Astrocyte (in vitro differentiated cells and primary cell): ENCODE measurements at places on chromosomes 7 and 10.

DNA sequence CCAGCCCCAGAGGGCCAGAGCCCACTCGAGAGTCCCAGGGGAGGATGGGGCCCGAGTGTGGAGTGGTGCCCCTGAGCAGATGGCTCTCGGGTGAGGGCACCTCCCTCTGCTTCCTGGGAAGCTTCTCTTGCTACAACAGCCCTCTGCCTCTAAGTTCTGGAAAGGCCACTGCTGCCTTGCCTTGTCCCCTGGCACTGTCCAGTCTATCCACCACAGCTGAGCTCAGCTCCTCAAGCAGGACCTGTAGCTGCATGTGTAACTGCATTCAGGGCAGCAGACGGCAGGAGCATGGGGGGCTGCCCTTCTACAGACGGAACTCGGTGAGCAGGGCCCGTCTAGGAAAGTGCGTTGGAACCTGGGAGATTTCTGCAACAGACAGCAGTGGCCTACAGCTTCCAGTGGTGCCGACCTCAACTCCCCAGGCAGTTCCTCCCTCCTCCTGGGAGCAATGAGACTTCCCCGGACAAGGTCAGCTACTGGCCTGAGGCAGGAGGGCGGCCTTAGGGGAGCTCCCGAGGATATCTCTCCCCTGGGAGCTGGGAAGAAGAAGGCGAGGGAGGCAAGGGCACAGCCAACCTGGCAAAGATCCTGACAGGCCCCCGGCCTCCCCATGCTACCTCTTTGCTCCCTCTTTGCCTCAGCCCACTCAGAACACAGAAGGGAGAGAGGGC is 88.5 kb downstream of the DLG5 start:
- no peak for DNase-seq

DNA sequence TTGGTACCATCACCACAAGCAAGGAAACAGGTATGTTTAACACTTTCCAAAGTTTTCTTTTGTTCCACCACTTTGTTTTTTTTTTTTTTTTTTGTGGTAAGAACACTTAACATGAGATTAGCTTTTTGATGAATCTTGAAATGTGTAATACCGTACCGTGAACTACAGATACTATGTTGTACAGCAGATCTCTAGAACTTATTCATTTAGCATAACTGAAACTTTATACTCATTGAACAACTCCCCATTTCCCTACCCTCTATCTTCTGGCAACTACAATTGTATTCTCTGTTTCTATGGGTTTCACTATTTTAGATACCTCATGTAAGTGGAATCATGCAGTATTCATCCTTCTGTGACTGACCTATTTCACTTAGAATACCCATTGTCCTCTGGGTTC is 162.7 kb upstream of the ITGB1 start:
- no peak for DNase-seq

DNA sequence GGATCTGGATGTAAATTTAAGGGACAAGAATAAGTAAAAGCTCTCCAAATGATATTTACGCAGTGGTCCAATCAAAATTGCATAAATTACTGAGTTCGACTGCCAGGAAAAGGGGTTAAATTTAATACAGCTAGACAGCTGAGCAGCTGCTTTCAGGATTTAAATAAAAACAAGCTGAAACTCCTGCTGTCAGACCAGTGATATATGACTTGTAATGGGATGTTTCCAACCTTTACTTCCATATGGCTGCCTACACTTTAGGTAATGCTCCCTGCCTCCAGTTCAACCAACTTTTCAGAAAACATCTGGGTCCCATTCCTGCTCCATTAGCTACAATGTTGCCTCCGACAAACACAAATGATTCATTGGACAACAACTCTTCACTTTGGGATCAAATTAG is 326.3 kb upstream of the DGKB start:
- no peak for DNase-seq

DNA sequence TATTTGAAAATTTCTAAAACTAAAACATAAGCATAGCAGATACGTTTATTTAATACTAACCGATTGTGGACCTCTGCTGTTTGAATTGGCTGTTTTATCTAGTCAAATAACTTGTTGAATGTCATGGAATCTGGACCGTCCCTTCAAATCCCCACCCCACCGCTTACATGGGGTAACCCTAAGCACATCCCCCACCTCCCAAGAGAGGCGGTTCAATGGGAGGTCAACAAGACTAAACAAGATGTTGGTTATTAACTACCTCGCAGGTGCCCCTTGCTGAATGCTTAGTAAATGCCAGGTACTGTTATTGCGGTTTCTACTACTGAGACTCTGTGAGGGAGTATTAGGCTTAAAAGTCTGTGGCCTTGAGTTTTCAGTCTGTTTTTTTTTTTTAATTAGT is 70.9 kb downstream of the DAGLB start:
- DNase-seq: no peak

- no peak for DNase-seq
These were observed 123.8 kb downstream of the DIP2C start for GRCh38 chr10:565676-566075.

DNA sequence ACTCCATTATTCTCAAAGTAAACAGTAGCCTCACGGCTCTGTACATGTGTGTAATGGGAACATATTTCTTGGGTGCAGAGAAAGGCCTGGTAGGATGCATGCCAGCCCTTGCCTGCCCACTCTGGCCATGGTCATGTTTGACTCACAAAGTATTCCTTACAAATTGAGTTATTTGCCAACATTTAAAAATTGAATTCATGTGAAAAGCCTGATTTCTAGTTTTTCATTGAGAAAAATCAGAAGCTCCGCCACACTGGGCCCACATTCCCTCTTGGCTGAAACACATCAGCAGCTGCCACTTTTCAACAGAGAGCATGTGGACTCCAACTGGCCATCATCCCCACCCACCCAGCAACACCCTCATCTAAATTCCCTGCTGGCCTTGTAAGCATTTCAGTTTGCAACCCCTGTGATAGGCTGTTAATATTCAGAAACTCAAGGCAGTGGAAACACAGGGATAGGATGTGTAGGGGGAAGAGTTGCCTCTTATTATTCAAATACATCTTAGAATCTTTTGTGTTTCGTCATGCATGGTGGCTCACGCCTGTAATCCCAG is 40.9 kb downstream of the CDH23 start:
- no peak for DNase-seq

DNA sequence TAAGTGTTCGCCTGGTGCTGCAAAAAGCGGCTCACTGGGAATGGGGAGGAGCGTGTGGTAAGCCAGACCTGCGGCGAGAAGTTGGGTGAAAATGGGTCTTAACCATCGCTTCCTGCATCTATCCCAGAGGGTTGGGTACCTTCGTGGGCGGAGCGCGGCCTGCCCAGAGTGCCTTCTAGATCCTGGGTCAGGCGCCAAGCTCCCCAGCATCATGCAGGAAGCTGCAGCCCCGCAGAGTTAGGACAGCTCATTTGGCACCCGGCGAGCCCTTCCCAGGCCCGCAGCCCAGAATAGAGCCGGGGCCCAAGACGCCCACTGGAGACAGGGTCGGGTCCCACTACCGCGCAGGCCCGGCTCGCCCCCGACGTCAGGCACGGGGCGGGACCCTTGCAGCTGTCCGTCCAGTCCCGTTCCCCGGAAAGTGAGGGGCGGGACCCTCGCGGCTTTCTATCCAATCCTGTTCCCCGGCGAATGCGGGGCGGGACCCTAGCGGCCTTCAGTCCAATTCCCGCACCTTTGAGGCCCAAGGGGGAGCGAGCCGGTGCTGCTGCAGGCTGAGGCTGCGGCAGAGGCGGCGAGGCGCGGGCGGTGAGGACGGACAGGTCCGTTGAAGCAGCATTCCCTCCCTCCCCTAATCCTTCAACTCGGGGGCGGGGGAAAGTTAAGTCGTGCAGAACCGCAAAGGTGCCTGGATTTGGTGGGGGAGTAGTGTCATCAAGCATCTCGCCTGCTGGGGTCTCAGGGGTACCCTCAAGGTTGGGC is at the start of gene CROT:
TSS of gene CROT (plus strand) at position 499 of the 762 bp plus-strand sequence. CDS start 3,405 bp downstream, outside the sequence.
- peak; percentile 88 for DNase-seq

DNA sequence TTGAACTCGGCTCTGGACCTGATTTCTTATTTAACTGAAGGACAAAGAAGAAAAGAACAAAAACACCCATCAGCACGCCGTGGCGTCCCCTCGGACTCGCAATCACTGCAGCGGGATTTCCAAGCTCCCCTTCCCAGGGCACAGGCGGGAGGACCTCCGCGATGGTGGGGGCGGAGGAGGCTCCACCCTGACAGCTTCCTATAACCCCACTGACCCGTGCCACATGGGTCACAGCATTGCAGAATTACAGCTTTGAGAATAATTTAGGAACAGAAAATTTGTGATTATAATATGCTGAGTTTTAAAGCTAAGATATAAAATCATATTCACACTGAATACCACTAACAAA is 129.7 kb upstream of the SEC61G start:
- no peak for DNase-seq

GRCh38 chr10:82318534-82318933 is 443.5 kb downstream of the NRG3 start:
- no peak for DNase-seq

GRCh38 chr7:53151496-53151895 is 116.1 kb downstream of the POM121L12 start:
- DNase-seq: no peak

DNA sequence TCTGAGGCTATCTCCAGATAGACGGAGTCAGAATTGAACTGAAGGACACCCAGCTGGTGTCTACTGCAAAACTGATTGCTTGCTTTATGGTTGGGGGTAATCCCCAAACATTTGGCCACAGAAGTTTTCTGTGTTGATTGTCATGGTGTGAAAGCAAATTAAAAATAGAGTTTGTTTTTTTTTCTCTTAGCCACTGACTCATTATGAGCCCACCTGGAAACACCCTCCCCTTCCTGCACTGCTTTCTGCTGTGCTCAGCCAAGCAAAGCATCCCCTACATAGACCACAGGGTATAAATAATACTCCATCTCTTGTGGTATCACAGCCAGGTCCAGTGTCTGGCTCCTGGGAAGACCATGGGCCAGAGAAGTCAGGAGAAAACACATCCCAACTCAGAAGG is 6.5 kb upstream of the VWC2 start:
- no peak for DNase-seq

GRCh38 chr10:99941942-99942820 is 67.6 kb downstream of the DNMBP start:
- peak; percentile 97 for DNase-seq

- peak; percentile 31 for DNase-seq
These were observed 12.0 kb downstream of the PIP4K2A start for GRCh38 chr10:22702348-22702747.

GRCh38 chr7:96314402-96315124 is 7.3 kb downstream of the SLC25A13 start:
- no peak for DNase-seq

DNA sequence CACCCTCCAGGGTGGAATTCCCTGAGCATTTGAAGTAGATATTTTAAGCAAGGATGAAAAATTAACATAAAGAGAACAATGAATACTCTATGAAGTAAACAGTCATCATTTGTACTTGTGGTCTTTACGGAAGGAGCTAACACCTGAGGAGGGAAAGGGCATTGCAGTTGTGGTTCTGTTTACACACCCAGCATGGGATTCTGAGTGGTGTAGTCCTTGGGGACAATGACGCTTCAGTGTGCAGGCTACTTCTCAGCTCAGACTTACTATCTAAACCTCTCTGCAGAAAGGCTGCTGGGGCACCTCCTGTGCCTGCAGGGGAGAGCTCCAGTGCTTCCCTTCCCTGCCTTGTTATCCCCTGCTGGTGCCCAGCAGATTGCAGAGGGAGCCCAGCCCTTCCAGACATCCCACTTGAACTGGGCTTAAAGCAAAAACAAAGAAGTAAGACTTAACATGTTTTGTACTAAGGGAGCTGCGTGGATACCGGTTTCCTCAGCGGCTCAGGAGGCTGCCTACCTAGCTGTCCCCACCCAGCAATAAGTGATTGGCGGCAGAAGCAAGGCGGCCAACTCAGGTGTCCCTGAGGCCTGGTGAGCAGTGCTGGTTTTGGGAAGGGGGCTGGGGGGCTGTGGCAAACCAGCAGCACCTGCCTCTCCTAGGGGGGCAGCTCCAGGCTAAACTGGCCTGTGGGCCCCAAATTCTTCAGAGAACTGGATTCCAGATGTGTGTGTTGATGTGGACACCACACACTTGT is 89.1 kb downstream of the CELF2 start:
- DNase-seq: no peak

- no peak for DNase-seq
These were observed 90.8 kb upstream of the KDM7A start for GRCh38 chr7:140267381-140268226.

DNA sequence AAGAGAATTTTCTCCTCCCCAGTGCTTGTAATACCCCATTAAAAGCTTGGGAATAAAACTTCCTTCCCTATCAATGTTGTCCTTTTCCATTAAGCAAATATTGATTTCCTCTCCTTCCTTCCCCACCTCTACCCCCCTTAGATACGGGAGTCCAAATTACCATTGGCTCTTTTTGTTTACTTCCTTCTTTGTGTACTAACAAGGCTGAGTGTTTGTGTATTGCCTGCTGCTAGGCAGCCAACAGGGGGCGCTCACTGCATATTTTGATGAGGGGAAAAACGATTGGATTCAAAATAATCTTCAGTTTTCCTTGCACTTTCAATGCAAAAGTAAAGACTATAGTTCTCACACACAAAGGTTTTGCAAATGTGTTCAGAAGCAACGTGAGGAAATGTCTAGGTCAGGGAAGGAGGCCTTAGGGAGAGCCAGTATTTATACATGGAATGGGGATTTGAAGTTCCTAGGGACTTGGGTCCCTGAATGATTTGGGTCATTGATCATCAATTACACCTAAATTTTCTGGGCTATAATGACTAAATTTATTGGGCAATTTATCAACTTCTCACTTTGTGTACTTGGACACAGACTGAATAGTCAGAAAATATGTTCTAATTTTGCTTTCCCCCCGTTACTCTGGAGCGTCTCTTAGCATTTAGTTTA is 23.6 kb upstream of the VPS41 start:
- peak; percentile 4 for DNase-seq

- no peak for DNase-seq
These were observed 18.5 kb downstream of the RFC2 start for GRCh38 chr7:74235518-74236268.

- DNase-seq: no peak
These were observed 13.0 kb downstream of the DPY19L1 start for GRCh38 chr7:35024298-35024697.

GRCh38 chr7:18762189-18762588 is 266.6 kb downstream of the HDAC9 start:
- DNase-seq: peak; percentile 94

- no peak for DNase-seq
These were observed 149.2 kb downstream of the DYNC1I1 start for GRCh38 chr7:95921543-95921942.
